ENCODE measurements at places on chromosomes 1 and 21.

DNA sequence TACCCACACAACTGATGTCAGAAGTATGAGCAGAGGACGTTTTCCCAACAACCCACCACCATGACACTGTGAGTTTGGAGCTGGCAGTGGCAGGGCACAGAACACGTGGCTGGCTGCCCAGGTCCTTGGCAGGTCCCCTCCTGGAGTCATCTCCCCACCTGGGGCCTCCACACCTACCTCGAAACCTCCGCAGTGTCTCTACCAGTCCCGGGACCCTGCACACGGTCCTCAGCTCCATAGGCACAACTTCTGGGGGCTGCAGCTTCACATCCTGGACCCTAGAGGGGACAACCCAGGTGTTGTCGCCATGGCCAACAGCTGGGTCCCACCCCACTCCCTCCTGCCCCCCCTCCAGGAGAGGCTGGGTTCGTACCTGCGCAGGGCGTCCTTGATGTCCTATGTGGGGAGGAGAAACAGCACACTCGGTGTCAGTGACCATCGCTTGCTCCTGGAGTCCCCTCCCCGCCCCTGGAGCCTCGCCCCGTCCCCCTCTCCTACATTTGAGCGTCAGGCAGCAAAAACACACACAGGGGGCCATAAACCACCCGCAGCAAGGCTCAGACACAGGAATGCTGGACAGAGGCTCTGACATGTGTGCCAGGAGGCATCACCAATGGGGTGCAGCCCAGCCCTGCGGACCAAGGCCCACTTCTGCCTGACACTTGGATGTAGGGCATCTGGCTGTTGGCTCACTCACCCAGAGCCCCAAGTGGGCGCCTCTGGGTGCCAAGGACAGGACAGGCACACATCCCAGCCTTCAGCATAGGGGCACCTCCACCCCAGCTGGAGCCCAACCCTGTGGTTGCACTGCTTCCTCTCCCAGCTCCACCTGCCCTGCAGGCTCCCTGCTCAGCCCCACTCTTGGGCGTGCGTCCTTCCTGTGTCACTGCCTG lies 9.6 kb downstream of the TRIM11 start:
- no peak for DNase-seq

- DNase-seq = no peak
These were observed 183.0 kb downstream of the CYYR1 start for GRCh38 chr21:26389971-26390641.

DNA sequence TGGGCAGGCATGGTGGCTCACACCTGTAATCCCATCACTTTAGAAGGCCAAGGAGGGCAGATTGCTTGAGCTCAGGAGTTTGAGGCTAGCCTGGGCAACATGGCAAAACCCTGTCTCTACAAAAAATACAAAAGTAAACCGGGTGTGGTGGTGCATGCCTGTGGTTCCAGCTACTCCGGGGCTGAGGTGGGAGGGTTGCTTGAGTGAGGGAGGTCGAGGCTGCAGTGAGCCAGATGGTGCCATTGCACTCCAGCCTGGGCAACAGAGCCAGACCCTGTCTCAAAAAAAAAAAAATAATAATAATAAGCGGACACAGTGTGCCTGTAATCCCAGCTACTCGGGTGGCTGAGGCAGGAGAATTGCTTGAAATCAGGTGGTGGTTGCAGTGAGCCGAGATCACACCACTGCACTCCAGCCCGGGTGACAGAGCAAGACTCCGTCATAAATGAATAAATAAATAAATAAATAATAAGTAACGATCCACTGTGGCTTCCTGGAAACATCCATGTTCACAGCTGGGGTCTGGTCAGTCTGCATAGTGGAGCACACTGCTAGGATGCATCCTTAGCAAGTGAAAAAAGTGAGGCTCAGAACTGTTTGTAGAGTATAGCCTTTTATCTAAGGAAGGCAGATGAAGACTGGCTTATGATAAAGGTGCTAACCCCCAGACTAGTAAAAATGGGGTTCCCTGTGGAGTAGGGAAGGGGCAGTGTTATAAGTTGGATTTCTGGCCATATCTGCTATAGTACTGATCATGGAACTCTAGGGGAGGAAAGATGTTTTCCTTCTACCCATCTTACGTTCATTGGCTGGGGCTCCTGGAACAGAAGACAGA lies 15.7 kb downstream of the PKNOX1 start:
- DNase-seq = no peak

DNA sequence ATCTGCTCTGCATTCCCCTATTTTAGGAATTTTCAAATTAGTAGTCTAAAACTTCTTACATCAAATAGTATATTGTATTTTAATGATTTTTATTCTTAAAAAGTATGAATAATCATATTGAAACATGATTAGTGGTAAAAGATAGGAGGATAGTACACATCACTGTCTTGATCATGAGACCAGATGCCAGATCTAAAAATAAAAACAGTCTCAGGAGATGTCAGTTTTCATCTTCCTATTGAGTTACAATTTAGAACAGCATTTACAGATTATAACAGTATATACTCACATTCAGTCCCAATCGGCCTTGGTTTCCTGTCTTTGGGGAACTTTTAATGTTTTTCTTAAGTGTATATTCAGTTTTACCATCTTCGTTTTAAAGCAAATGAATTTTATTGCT lies 95.9 kb downstream of the USP25 start:
- DNase-seq = no peak

- DNase-seq = no peak
These were observed 1373.7 kb downstream of the BRINP3 start for GRCh38 chr1:189103956-189104355.

DNA sequence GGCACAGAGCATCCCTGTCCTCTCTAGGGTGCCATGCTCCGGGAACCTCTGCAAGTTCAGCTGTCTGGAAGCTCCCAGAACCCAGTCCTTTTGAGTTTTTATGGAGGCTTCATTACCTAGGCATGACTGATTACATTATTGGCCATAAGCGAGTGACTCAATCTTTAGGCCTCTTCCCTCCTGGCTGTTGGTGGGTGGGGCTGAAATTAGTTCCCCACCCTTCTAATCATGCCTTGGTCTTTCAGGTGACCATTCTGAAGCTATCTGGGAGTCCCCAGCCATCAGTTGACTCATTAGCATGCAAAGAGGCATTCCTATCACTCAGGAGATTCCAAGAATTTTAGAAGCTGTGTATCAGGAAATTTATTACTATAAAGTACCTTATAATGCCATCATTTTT lies 46.6 kb downstream of the WLS start:
- no peak for DNase-seq

GRCh38 chr21:26140164-26140579 lies 30.4 kb downstream of the APP start:
- DNase-seq = no peak

- no peak for DNase-seq
These were observed 40.9 kb downstream of the CLSTN1 start for GRCh38 chr1:9782897-9783296.

GRCh38 chr1:220927442-220927841 lies 48.2 kb downstream of the HLX start:
- DNase-seq = no peak

DNA sequence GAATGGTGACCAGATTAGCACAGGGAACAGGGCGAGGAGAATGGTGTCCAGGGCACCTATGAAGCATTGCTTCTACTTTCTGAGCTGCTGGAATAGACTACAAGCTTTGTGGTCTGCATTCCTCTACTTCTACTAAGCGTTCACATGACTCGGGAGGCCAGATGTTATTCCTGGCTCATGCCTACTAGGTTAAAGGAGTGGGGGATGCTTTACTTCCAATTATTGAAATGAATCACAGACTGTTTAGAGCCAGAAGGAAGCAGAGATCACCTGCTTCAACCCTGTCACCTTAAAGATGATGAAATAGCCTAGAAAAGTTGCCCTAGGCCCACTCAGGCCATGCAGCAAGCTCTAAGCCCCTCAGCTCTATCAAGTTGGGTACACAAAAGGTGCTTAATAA lies 633.5 kb downstream of the KIF26B start:
- no peak for DNase-seq

GRCh38 chr1:233791721-233792120 lies 112.8 kb upstream of the SLC35F3 start:
- no peak for DNase-seq

DNA sequence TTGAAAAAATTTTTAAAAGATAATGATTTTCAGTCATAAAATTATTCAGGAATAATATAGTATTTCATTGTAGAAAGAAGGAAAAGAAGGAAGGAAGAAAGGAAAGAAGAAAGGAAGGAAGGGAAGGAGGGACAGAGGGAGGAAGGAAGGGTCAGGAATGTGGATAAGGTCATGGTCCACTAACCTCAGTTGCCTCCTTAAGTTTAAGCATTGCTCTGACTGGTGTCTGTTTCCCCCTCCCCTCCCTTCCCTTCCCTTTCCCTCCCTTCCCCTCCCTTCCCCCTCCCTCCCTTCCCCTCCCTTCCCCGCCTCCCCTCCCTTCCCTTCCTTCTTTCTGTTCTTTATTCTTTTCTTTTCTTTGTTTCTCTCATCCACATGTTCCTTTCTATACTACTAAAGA lies 95.7 kb downstream of the PLPPR5 start:
- no peak for DNase-seq

GRCh38 chr1:31413405-31414001 lies 490 bp downstream of the SERINC2 start:
- DNase-seq = no peak

- DNase-seq = no peak
These were observed 104.8 kb upstream of the DPT start for GRCh38 chr1:168833801-168834224.

DNA sequence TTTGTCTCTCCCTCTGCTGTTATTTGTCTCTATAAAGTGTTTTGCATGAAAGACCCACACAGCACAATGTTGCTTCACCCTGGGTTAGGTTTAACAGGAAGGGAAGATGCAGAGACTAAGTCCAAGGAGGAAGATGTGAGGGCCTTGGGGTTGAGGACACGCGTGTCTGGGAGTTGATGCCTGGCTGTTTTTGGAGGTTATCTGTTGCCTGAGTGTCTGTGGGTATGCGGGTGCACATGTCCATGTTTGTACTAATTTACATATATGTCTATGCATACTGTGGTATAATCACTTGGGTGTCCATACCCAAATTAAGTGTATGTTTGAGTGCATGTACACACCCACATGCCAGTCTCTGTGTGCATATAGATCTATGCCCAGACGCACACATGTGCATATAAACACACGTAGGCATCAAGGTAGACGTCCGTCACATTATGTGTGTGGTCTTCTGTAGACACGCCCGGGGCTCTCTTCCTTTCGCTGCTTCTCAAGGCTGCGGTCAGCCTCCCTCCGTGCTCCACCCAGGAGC lies 962 bp upstream of the MAN1C1 start:
- DNase-seq = no peak

- no peak for DNase-seq
These were observed 18.8 kb downstream of the KYAT3 start for GRCh38 chr1:88973520-88974137.

GRCh38 chr1:109650609-109651008 lies 5.3 kb upstream of the GSTM4 start:
- DNase-seq = no peak

- DNase-seq = no peak
These were observed 286.0 kb downstream of the PLA2G4A start for GRCh38 chr1:187114792-187115191.

DNA sequence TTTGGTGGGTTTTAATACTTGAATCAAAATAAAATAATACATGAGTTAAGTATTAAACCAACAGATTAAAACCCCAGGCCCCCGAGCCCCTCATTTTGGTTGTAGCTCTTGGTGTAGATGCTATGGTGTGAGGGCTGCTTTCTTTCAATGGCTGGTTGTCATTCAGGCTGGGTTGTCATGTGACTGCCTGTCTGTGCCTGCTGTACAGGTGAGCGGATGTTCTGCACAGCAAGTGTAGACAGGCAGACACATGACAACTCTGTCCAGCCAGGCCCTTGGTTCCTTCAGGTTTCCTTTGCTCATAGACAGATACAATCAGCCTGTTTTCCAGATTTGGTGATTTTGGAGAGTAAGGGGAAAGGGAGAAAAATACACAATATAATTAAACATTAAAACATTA lies 281.9 kb upstream of the C1orf105 start:
- DNase-seq = no peak

DNA sequence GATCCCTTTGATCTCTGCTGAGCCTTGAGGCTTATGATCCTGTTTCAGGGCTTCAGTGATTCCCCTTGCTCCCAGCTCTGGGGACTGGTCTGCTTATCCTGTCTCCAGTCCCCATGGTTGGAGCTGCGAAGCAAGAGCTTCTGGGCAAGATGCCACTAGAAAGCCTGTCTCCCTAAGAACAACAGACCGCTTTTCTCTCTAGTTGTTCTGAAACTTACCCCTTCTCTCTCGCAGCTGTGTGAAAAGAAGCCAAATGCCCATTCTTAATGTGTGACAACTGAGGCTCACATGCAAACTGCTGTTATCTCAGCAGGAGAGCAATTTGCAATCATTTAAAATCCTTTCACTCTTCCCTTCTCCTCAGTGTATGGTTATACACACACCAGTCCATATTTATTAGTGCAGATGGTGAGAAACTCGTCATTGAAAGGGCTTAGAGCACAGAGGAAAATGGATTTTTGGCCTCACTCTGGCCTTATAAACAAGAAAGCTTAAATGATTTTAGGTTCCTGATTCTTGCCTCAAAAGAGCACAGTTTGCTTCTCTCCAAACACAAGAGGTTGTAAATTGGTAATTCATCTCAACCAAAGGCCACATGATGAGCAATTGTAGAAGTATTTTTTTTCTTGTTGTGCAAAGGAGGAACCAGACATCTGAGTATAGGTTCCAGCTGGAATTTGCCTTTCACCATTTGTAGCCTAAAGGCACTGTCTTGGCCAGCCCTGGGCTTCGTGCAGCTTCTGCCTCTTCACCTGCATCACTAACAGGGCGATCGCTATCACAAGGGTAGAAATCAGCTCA lies 179.2 kb upstream of the LMO4 start:
- DNase-seq = peak; percentile 31

DNA sequence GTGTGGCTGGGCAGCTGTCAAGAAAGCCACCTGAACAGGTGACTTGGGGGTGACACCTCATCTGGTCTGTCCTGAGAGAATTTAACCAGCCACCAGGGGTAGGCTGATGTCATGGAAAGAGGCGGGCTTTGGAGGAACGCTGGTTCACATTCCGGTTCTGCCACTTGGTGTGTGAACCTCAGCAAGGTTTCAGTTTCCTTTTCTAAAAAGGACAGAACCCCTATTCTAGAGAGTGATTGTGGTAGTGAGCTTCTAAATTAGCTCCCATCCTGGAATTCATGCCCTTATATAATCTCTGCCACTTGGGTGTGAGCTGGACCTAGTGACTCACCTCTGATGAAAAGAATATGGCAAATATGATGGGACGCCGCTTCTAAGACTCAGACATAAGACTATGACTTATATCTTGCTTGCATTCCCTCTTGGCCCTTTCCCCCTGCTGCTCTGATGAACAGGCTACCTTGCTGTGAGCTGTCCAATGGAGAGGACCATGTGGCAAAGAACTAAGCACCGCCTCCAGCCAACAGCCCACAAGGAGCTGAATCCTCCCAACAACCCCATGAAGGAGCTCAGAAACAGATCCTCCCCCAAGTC lies 332.1 kb downstream of the RRAGC start:
- no peak for DNase-seq

All from hippocampal formation (tissue), 2 donors.